Glomerular endothelial cell (primary cell): ENCODE measurements at places on chromosomes 2 and 18.

GRCh38 chr2:88807237-88807962 is 115.9 kb downstream of the RPIA start:
- no peak for DNase-seq

- no peak for DNase-seq
These were observed 46.7 kb upstream of the GPR17 start for GRCh38 chr2:127599211-127599610.

DNA sequence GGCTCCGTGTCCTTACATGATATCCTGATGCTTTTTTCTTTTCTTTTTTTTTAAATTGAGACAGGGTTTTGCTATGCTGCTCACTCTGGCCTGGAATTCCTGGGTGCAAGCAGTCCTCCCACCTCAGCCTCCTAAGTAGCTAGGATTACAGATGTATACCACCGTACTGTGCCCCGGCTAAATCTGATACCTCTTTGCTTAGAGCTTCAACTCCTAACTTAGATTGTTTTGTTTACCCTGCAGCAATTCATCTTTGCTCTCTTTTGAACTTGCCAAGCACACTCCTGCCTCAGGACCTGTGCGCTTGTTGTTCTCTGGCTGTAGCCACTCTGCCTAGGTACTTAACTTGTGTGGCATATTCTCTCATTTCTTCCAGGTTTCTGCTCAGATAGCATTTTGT is 24.5 kb downstream of the RAB10 start:
- DNase-seq = no peak

- DNase-seq = no peak
These were observed 243.1 kb upstream of the TNP1 start for GRCh38 chr2:217102956-217103355.

- no peak for DNase-seq
These were observed 82.9 kb downstream of the ACTR3 start for GRCh38 chr2:113972766-113973165.

DNA sequence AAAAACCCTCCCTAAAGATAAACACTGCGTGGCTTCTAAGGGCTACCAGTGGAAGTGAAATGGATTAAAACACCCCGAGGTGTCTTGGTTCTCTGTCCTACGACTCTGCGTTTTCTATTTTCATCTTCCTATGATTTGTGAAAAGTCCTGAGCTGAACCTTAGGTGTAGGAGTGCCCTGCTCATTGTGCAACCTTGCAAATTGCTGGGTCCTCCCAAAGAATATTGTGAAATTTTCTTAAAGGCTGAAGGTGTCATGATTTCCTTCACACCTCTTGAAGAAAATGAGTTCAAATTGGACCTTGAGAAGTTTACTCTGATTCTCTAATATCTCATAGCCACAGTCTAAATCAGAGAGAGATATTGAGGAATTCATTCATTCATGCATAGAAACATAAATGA is 1.8 kb upstream of the SLC19A3 start:
- DNase-seq = no peak

DNA sequence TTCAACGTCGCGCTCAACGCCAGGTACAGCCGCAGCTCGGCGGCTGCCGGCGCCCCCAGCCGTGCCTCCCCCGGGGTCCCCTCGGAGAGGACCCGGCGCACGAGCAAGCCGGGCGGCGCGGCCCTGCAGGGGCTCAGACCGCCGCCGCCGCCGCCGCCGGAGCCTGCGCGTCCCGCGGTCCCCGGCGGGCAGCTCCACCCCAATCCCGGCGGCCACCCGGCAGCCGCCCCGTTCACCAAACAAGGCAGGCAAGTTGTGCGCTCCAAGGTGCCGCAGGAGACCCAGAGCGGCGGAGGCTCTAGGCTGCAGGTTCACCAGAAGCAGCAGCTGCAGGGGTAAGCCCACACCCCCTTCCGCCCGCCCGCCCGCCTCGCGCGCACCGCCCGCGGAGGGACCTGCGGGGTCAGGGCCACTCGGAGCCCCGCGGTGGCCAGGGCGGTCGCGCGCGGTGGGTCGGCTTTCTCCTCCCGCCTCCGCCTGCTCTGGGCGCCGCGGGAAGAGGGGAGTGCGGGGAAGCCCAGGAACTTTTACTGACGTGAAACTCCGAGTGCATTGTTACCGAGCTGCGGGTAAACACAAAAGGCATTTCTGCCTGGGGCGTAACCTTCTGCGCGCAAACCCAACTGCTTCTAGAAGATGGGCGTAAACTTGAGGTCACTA is 861 bp downstream of the LTBP1 start:
- DNase-seq = no peak

DNA sequence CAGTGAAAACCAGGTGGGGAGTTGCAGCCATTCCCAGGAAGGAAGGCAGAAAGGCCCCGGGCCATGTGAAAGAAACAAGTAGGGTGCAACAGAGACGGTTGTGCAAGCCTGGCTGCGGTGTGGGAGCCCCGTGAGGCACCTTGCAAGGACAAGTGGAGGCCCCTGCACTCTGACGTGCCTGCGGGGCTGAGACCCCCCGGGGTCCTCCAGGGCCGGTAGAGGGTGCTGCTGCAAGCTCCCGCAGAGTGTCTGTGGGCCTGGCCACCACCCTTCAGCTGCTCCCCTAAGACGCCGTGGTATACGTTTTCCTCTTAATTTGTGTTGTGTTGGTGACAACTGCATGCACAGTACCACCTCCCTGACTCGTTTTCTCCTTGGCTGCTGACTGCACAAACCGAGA is 27.4 kb upstream of the MC5R start:
- DNase-seq = no peak

- no peak for DNase-seq
These were observed 8.1 kb downstream of the VIT start for GRCh38 chr2:36704475-36705150.

DNA sequence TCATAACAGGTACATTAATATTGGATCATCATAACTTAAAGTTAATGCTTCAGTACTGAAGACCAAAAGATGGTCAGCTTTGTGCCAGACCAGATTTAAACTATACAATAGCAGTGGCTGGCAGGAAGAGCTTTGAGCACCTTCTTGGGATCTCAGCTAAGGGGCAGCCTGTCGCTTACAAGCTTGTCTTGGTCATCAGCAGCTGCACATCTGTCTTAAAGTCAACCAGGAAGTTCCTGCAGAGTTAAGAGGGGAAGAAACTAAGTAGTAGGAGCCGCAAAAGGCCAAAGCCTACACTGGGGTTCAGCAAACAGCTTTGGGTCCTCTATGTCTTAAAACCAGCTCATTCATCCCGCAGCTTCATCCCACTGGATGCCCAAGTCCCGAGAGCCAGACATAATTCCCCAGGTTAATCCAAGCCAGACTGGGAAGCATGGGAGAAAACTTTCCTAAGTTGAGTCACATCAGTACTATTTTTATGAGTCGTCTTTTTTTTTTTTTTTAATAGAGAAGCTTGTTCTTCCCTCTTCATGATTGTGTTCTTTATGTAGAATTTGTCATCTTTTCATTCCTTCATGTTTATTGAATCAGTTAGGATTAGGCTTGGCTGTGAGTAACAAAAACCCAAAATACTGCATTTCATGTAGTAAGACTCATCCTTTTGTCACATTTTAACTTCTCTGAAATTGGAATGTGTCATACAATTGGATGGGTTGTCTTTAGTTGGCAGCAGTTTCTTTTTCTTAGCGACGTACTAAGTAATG is 59.3 kb downstream of the SERTAD2 start:
- DNase-seq = no peak

DNA sequence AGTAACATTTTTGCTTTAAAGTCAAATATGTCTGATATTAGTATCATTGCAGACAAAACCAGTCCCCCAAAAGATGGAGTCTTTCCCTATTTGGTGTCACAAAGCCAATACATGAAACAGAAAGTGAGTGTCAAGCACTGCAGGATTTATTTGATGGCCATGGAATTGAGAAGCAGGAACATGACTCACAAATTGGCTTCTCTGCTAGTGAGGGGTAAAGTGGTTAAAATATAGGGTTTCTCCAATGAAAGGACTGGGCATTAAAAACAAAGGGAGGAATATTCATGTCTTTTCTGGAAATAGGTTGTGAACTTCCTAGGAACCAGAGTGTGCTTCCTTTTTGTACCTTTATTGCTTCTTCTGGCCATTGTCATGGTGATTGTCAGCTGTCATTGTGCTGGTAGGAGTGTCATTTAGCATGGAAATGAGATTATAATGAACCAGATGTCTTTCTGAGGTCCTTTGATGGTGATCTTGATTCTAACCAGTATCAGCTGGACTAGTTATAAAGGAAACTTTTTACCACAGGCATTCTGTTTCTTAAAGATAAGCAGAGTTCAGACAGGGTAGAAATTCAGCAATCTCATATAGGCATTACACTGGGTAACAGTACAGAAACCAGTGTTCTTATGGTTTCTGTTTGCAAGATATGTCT is 4.1 kb downstream of the REG1B start:
- no peak for DNase-seq

- DNase-seq = no peak
These were observed 6.7 kb downstream of the SFTPB start for GRCh38 chr2:85661139-85661858.

GRCh38 chr18:11719621-11720020 is 30.6 kb downstream of the GNAL start:
- no peak for DNase-seq

DNA sequence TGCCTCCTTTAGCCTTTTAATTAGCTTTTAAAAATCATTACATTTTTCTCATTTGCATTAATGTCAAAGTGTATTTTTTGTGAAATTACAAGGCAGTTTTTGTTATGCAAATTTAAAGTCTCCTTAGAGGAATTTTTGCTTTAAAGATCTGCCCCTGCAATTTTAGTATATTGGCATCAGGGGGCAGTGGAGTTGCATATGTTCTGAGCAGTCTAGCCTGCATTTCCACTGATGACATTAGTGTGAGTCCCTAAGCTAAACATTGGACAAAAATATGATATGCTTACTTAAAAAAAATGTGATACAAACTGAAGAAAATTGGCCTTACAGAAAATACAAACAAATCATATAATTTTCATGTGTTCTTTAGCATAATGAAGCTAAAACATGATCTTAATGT is 426.5 kb downstream of the SLC4A3 start:
- no peak for DNase-seq
